ENCODE measurements at places on chromosomes 16 and 17. TPM values are rescaled to one million over a fixed set of nuclear protein-coding genes. Genes with fewer than 3 reads are reported as not detected.

CEP295NL gene
- 0.52 TPM for polyA plus RNA-seq

SGSH gene
- polyA plus RNA-seq, result 17.9 TPM

CPD gene
- 29.7 TPM for polyA plus RNA-seq

FBXO39 gene
- 0.12 TPM for polyA plus RNA-seq

HS3ST3A1 gene
- polyA plus RNA-seq, result 0.82 TPM

TMEM256 gene
- polyA plus RNA-seq, result 55.0 TPM

CHD9NB gene
- 2.3 TPM for polyA plus RNA-seq

CMTM1 gene
- polyA plus RNA-seq, result 5.6 TPM

ASPHD1 gene
- 0.46 TPM for polyA plus RNA-seq

Data from muscle of back (tissue), 13 donors.